ENCODE measurements at places on chromosomes 1 and 21. TPM values are rescaled to one million over a fixed set of nuclear protein-coding genes. Genes with fewer than 3 reads are reported as not detected.

DNA sequence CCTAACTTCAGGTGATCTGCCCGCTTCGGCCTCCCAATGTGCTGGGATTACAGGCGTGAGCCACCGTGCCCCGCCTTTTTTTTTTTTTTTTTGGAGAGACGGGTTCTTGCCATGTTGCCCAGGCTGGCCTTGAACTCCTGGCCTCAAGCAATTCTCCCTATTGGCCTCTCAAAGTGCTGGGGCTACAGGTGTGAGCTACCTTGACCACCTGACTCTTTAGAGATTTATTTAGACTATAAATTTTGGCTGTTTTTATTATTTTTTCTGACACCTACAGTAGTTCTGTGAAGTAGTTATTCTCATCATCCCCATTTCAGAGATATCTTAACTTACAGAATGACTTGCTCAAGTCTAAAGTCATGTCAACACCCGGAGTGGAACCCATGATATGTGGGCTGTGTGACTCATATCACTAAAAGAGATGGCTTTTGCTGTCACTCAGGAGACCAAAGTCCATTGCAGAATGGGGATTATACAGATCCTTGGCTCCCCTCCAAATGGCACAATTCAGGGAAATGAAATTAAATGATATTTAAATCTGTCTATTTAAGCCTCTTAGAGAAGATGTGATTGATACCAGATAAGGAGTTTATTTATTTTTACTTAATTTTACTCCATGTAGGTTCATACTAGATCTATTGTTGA lies 93.2 kb downstream of the CTH start:
- no peak overlapping the region for H3K4me3 ChIP-seq
- no peak for DNase-seq
- no peaks in the 10 kb centered on the region for H3K4me1 ChIP-seq
- H3K27me3 ChIP-seq: no peaks in the 10 kb centered on the region

GRCh38 chr1:14668538-14668937 lies 70.1 kb downstream of the KAZN start:
- no peaks in the 10 kb centered on the region for H3K4me1 ChIP-seq
- no peaks in the 10 kb centered on the region for H3K36me3 ChIP-seq

DNA sequence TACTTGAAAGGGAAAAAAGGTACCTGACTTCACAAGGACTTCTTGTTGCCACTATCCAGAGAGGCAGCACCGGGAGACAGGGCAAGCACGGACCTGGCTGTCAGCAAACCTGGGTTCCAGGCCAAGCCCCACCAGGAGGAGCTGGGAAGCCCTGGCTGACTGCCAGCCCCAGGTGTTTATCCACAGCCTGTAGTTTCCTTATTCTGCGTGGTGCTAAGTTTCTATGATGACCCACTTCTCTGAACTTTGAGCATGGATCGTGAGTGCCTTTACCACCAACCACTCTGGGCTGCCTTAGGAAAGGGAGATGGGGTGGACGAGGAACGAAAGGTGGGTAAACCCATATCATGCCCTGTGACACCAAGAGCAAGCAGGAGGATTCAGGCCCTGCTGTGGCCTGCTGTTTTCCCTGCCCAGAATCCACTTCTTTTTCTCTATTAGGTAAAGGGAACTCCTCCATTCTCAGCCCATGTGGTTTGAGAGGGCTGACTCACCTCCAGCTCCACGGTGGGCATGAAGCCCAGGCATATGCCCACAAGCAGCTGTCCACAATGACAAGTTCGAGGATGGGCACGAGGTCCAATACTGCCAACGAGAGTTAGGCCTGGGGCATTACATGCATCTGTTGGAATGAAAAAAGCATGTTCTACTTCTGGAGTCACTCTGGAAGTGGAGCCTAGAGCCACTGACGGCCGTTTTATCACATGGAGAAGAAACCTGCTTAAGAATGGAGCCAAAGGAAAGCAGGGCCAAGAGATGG lies 20.3 kb downstream of the TSPAN2 start:
- DNase-seq: no peak
- H3K36me3 ChIP-seq: no peaks in the 10 kb centered on the region
- no peak overlapping the region for H3K27ac ChIP-seq
- H3K27me3 ChIP-seq: no peaks in the 10 kb centered on the region
- H3K4me3 ChIP-seq: no peak overlapping the region

GRCh38 chr1:2545754-2546514 lies 10.2 kb upstream of the TNFRSF14 start:
- no peaks in the 10 kb centered on the region for H3K27me3 ChIP-seq
- peak overlapping the region; percentile 80 for H3K4me3 ChIP-seq
- DNase-seq: peak; percentile 92

- H3K36me3 ChIP-seq: no peaks in the 10 kb centered on the region
- no peaks in the 10 kb centered on the region for H3K27me3 ChIP-seq
- H3K4me3 ChIP-seq: no peak overlapping the region
- no peak overlapping the region for H3K27ac ChIP-seq
- no peak for DNase-seq
These were observed 491.5 kb upstream of the B3GALT2 start for GRCh38 chr1:193677874-193678273.

DNA sequence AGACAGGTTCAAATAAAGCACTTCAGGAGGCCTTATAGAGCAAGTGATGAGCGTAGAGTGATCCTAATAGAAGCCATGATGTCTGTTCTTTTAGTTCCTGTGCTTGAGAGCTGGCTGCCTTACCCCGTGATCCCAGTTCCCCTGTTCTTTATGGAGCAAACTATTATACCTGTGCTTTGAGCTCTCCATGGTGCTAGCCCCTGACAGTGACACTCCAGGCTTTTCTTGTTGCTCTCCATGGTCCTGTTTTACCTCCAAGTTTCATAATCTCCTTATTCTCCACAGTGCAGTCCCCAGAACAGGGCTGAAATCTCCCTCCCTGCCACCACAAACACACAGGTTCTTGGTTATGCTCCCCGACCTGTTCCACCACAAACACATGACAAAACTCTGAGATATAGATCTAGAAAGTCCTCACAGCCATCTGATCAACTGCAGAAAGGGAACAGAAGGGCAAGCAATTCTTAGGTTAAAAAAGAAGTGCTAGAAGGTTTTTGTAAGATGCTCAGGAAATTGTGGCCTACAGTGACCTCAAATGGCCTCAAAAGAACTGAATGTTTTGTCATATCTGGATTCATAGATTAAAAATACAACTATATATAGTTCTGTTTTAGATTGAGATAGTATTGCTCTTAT lies 6.0 kb downstream of the CADM3 start:
- H3K36me3 ChIP-seq: no peaks in the 10 kb centered on the region
- peaks cover 15% of the 10 kb centered on the region for H3K27me3 ChIP-seq
- peak; percentile 20 for DNase-seq

- DNase-seq: no peak
- H3K27ac ChIP-seq: no peak overlapping the region
- H3K27me3 ChIP-seq: no peaks in the 10 kb centered on the region
These were observed 67.6 kb upstream of the BCL9 start for GRCh38 chr1:147473733-147474049.

SMIM1 gene
- total RNA-seq: 3.1 TPM

Measured in CD4-positive, alpha-beta memory T cell (primary cell).